ENCODE measurements at places on chromosomes 7 and 10.
A peak's percentile ranks its signal among the peaks of the same experiment; 100 is the strongest.

DNA sequence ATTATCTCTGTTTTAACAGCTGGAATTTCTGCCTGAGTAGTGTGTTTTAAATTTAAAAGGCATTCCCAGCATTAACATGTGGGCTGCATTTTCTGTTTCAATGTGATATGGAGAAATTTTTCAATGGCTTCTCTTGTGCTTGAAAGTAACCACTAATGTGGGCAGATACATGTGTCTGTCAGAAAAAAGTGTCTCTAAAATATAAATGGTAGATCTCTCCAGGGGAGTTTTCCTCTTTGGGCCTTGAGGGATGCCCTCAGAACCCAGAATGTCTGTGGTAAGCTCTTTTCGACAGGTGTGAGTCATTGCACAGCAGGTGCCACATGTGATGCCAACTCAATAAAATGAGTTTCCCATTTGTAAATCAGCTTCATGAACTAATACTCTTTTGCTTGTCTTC, 221.1 kb downstream of the SEMA3E start:
- no peak for DNase-seq

DNA sequence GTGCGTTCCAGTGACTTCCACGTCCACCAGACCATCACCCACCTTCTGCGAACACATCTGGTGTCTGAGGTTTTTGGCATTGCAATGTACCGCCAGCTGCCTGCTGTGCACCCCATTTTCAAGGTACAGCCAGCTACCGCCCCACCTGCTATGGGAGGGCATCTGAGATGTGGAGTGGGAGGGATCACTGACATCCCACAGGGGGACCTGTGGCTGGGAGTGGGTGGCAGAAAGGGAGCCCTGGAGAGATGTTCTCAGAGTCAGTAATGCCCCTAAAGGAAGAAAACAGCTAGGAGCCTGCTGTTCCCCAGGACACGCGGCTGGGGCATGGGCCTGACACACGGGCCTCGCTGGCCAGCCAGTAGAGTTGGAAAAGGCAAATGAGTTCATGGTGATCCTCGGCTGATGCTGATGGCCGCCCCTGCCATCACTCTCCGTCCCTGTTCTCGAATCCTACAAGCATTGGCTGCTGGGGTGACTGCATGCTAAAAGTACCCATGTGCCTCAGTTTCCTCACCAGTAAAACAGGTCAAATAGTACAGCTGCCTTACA, 66.6 kb downstream of the ALOX5 start:
- DNase-seq, result no peak

DNA sequence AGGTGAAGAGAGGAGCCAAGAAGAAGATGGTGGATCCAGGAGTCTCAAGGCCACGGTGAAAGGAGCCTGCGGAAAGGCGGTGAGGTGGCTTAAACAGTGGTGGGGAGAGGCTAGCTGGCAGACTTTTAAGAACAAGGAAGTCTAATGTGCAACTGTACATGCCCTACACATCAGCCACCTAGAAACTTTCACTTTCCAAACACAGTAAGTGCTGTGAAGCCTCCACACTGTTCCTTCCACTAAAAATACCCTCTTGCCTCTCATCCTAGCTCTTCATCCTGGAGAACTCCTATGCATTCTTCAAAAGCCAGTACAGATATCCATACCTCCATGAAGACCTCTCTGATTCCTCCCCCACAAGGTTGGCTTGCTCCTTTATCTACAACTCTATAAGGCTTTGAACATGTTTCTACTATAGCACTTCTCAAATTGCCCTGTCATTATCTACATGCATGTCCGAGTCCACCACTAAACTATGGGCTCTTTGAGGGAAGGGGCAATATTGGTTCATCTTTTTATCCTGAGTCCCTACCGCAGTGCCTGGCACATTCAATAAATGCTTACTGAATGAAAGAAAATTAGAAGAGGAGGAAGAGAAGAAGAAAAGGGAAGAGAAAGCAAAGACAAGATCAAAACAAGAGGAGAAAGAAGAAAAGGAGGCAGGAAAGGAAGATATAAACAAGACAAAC, 54.2 kb downstream of the DNAJC12 start:
- DNase-seq, result no peak

DNA sequence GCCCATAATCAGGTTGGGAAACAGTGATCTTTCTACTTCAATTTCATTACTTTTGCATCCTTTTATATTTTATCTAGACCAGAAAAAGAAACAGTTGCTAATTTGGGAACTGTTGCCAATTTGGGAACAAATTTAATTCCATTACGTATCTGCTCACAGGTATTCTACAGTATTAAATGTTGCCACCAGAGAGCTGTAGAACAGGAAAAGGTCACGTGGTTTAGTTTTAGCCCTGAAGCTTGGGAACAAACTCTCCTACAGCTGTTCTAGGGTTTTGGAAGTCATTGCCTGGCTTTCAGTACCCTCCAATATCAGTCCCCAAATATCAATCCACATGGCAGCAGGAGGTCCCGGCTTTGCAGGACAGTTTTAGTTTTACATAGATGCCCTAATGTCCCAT, 172.7 kb downstream of the DGKI start:
- no peak for DNase-seq

DNA sequence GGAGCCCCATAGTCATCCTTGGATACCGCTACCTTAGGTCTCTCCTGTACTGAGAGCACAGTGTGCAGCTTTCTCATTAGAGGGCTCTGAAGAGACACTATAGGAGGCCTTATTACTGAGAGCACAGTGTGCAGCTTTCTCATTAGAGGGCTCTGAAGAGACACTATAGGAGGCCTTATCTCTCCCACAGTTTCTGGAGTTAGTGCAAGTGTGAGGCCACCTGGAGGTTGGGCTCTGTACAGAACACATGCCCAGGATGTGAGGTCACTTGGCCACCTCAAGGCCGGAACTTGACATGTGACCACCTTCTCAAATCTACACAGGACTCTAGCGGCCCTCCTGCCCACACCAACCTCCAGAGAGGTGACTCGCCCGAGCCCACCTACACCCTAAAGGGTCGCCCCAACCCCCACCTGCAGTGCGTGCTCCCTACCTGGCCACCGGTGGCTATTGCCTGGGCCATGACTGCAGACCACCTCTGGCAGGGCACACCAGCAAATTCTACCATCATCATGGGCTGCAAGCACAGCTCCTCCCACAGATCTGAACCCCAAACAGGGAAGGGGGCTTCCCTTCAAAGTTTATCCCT, 24.6 kb downstream of the FRMPD2 start:
- no peak for DNase-seq

DNA sequence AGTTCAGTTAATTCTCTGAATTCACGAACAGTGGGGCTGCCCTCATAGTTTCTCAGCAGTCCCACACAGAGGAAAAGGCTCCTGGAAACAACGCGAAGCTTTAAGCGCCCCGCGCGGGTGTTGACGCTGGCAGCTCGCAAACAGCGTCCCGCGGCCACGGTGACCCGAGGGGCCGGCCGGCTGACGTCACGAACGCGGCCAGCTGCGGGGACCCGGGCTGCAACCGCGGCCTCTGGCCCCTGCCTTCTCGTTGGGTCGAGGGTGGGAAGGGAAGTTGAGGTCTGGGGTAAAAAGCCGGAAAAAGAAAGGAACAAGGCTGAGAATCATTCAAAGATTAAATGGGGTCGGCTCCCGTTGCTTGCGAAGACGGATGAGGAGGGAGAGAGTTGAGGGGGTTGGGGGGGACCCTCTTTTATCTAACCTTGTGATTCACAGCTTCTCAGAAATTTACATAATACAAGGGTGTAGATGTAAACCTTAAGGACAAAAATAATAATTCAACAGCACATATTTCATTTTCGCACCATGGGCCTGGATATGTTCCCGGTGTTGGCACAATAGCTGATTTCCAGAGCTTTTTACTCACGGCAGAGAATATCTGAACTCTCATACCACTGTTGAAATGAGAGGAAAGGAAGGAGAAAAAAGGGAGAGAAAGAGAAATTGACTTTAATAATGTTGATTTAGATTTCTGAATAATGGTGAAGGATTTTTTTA, 7.3 kb upstream of the FEZF1 start:
- no peak for DNase-seq

DNA sequence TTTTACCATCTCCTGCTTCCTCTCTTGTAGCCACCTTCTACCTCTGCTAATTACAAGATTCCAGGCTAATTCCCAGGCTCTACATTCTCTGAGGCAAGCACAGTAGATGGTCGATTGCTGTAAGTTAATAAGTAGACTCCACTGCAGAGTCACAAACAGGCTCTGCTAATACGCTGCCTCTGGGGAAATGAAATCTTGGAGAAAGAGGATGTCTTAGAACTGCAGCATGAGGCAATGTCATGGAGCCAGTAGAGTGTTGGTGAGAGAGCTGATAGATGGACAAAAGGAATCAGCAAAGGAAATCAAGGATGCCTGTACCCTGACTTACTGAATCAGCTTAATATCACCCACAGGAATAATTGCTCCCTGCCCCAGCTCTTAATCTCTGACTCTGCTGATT, 1260.3 kb downstream of the XPNPEP1 start:
- no peak for DNase-seq

- no peak for DNase-seq
Measured at GRCh38 chr10:127910464-127910770, 3.5 kb downstream of the PTPRE start.

- peak; percentile 89 for DNase-seq
Measured at GRCh38 chr10:102627736-102628293, 16.5 kb upstream of the TRIM8 start.

- no peak for DNase-seq
Measured at GRCh38 chr10:117689566-117689965, 147.0 kb downstream of the EMX2 start.

- no peak for DNase-seq
Measured at GRCh38 chr7:3980300-3980643, 679.2 kb downstream of the SDK1 start.

GRCh38 chr7:5425507-5426225, 2.0 kb upstream of the TNRC18 start:
- peak; percentile 76 for DNase-seq

DNA sequence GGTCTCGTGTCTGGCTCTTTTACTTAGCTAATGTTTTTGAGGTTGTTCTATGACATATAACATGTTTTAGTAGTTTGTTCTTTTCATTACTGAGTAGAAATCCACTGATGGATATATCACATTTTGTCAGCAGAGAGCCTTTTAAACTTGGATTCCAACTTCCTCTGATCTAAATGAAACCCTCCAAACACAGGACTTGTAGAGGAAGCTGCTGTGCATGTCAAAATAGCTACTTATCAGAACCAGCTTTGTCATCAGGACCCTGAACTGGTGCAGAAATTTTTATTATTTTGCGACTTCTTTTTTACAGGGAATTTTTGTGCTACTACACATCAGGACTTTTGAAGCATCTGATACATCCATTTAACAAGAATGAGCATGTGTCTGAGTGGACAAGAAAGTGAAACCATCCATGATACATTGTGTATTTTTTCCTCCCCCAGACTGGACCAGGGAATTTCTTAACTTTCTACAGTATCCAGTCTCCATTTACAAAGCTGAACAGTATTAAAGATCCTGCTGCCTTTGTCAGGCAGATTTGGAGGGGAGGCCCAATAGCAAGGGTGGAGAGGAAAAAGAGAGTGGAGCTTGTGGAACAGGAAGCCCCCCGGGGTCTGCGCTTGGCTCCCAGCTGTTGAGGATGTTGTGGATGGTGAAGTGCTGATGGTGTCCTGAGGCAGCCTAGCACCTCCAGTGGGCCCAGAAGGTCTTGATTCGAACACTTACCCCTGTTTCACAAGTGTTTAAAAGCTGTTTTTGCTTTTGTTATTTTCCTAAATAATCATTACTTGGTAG, 29.3 kb upstream of the MTPAP start:
- no peak for DNase-seq

- no peak for DNase-seq
Measured at GRCh38 chr10:62616885-62617590, 187.5 kb upstream of the ADO start.

- DNase-seq, result no peak
Measured at GRCh38 chr7:73668886-73669230, 1.2 kb downstream of the VPS37D start.

- DNase-seq, result no peak
Measured at GRCh38 chr10:47239211-47239610, 60.8 kb upstream of the GDF10 start.

- no peak for DNase-seq
Measured at GRCh38 chr7:69967689-69968450, 369.6 kb downstream of the AUTS2 start.

DNA sequence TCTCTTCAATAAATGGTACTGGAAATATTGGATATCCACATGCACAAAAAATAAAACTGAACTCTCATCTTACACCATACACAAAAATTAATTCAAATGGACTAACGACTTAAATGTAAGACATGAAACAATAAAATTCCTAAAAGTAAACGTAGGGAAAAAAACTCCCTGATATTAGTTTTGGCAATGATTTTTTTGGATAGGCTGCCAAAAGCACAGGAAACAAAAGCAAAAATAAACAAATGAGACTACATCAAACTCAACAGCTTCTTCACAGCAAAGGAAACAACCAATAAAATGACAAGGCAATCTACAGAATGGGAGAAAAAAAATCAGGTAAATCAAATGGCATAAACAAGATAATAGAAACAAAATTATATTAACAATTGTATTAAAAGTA, 65.7 kb downstream of the ORC5 start:
- no peak for DNase-seq

- peak; percentile 54 for DNase-seq
Measured at GRCh38 chr10:73625004-73625883, 16.0 kb downstream of the MYOZ1 start.

GRCh38 chr10:88915781-88916180, 35.7 kb downstream of the STAMBPL1 start:
- DNase-seq, result no peak

DNA sequence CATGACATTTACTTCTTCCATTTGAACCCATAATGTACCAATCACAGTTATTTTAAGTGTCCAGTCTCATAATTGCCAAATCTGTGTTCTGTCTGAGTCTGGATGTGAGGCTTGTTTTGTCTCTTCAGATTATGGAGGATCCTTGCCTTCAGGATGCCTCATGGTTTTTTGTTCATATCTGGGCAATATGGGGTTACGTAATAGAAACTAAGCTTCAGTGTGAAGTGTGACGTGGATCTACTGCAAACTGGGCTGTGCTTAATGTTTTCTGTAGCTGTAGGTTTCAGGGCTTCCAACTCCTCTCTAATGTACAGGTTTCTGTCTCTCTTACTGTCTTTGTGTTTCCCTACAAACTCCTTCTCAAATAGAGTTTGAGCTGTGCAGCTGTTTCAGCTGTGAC, 223.7 kb upstream of the ADARB2 start:
- no peak for DNase-seq

DNA sequence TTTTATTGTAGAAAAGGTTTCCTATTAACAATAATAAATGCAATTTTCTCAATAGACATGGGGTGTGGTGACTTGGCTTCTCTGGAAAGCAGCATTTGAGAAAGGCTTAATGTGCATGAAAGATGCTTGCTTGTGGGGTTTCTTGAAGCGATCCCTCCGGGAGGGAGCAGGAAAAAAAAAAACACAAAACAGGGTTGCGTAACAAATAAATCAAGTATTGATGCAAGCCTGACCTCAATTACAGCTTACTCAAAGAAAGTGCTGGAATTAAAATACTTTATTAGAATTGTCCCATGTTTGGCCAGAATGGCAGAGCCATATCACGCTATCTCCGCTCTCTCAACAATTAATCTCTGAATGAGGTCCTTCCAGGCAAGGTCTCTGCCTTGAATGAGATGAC, 1612.5 kb downstream of the REEP3 start:
- no peak for DNase-seq

- no peak for DNase-seq
Measured at GRCh38 chr10:8404721-8405120, 350.2 kb downstream of the GATA3 start.
